Activated T-helper 1 cell treated with anti-CD3 and anti-CD28 coated beads, Interleukin-12 subunit alpha, Interleukin-12 subunit beta, Interleukin-2, Interleukin-4 antibody, amounts not matched to agents 30 ng/mL and 10 ng/mL and 1 ng/mL, durations not matched to agents 14 hours and 24 hours and 36 hours (primary cell): ENCODE measurements at places on chromosomes 12 and 14. TPM values are rescaled to one million over a fixed set of nuclear protein-coding genes. Genes with fewer than 3 reads are reported as not detected.

DNA sequence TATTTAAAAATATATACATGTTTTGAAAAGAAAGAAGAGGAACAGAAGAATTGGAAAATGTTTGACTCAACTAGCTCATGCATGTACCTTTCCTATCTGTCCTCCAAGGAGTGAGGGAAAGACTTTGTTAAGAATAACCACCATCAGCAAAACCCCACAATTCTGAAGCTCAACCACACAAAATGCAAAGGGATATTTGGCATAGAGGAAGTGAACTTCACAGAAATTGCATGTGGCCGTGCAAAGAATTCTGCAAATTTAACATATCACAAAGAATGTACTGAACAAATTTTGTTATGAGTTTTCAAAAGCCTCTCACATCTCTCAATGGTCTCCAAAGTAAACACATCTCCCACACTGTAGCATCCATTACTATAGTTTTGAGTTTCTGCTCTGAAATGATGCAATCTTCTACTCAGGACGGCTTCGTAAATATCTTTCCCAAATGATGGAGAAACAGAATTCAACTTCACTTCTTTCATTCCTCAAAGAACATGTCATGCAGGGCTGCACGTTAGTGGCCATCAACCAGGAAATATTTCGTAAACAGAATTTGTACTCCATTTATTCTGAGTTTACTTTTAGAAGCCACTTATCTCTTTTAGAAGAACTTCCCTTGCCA is 17.6 kb downstream of the DUSP6 start:
- peaks cover 30% of the 10 kb centered on the region for H3K4me1 ChIP-seq
- no peak for DNase-seq
- no peak overlapping the region for H3K27ac ChIP-seq
- H3K27me3 ChIP-seq: no peaks in the 10 kb centered on the region

- H3K4me1 ChIP-seq: no peaks in the 10 kb centered on the region
- no peak overlapping the region for H3K4me3 ChIP-seq
These were observed 14.0 kb downstream of the CCER1 start for GRCh38 chr12:90940872-90941499.

GRCh38 chr12:103687253-103687652 is 100.2 kb downstream of the STAB2 start:
- H3K4me1 ChIP-seq: no peaks in the 10 kb centered on the region
- H3K36me3 ChIP-seq: no peaks in the 10 kb centered on the region

DNA sequence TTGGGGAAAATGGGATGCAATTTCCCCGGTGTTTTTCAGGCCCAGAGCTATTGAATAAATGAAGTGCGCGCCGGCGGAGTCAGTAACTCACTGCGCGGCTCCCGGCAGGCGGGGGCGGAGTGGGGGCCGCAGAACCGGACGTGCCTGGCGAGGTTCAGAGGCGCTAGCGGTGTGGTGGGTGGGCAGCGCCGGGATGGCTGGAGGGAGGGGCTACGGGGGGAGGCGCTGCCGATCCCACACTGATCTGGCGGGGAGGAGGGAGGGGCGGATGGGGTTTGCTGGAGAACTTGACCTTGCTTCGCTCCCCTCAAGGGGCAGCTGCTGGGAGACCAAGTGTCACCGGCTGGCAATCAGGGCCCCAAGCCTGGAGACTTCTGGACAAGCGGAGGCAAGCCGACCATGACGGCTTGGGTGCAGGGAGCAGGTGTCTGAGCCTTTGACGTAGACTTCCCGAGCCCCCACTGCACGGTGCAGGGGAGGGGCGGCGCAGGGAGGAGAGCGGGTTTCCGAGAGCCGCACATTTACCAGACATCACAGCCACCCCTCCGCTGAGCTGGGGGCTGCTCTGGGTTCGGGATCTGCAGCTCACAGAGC is 174.1 kb upstream of the RTL1 start:
- no peak overlapping the region for H3K4me3 ChIP-seq
- DNase-seq: no peak
- no peaks in the 10 kb centered on the region for H3K36me3 ChIP-seq

The DCN gene
- not detected in 2 replicates for total RNA-seq

The BATF gene
- 213 and 214 TPM in 2 replicates for total RNA-seq

DNA sequence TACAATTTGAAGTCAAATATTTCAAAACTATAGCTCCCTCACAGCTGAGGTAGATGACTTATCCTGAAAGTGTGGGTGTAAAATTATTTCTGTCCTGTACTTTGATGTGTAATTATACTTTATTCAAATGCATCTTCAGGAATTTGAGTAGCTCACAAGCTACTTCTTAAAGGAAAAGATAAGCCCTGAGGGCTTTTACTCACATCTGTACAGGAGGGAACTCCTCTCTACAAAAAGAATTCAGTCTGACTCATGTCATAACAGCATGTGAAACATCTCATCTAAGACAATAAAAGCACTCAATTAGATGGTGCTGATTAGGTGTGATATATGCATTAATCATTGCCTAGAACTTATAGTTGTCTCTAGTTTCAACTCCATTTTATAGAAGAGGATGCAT is 452.0 kb downstream of the PRKD1 start:
- no peak for DNase-seq
- no peak overlapping the region for H3K4me3 ChIP-seq
- no peaks in the 10 kb centered on the region for H3K36me3 ChIP-seq
- H3K4me1 ChIP-seq: no peaks in the 10 kb centered on the region

The TSPAN19 gene
- not detected in 2 replicates for total RNA-seq
